Choroid plexus epithelial cell (primary cell): ENCODE measurements at places on chromosomes 16 and 17.
A peak's percentile ranks its signal among the peaks of the same experiment; 100 is the strongest.

- DNase-seq: no peak
Measured at GRCh38 chr16:12416136-12416787, 387.4 kb downstream of the CPPED1 start.

DNA sequence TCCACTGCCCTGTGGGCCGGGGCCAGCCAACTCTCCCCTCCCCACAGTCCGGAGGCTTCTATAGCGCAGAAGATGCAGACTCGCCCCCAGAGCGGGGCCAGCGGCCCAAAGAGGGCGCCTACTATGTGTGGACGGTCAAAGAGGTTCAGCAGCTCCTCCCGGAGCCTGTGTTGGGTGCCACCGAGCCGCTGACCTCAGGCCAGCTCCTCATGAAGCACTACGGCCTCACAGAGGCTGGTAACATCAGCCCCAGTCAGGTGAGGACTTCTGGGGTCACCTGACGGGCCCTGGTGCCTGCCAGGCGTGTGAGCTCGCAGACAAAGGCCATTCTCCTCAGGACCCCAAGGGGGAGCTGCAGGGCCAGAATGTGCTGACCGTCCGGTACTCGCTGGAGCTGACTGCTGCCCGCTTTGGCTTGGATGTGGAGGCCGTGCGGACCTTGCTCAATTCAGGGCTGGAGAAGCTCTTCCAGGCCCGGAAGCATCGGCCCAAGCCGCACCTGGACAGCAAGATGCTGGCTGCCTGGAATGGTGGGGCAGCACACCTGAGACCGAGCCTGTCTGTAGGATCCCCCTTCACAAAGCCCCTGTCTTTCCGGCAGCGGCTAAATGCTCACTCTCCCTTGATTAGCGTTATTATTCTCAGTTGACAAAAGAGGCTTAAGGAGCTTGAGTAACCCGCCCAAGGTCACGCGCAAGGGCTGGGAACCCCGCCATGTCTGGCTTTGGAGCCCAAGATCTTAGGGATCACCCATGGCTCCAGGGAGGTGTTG lies 3.9 kb downstream of the SPATA20 start:
- peak; percentile 95 for DNase-seq

DNA sequence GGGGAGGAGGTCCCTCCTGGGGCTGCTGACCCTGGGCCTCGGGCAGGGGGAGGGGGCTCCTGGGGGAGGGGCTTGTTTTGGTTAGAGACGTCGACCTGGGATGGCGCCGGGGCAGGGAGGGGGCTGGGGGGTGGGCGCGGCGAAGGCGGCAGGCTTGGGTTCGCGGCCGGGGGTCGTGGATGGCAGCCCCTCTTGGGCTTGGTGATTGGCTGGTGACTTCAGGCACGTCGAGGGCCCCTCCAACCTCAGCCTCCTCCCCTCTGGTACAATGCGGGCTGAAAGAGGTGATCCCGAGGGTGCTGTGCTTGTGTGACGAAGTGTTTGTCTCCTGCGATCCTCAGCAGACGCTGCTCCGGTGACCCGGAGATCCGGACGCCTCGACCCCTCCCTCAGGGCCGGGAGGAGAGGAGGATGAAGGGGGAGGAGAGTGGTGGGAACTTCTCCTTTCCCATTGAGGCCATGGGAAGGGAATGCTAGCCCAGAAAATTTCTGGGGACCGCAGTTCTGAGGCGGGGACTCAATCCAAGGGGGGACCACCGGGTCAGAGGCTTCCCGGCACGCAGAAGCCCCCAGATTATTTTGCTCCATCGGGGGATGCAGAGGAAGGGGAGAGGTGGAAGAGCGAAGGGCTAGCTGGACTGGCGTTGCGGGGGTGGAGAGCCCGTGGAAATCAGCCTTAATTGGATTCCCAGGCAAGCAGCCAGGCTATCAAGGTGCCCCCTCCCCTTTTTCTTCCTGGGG lies 43.9 kb downstream of the RAI1 start:
- DNase-seq: no peak

DNA sequence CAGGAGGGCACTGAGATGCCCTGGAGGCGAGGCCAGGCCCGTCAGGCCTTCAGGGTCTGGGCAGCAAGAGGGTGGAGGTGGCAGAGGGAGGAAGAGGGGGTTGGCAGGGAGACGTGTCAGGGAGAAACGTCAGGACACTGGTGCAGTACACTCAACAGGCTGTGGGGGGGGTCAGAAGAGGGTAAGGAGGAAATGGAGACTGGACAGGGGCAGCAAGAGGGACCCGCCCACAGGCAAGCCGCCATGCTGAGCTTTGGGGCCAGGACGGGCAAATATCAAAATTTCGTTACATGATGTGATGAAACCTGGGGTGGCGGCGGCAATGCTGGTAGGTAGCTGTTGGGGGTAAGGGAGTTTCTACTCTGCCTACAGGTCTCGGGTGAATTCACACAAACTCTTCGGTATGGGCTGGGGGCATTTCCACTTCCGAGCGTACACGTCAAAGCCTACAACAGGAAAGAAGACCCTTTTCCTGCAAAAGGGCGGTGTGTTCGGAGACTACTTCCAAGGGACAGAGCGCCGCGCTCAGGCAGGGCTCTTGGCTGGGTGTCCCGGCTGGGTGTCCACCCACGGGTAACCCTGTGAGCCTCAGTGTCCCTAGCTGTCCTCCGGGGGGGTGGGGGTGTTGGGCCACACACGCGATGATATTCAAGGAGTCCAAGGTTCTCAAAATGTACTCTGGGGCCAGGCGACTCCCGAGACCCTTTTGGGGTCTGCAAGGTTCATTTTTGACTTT lies 43.3 kb upstream of the ATP2A3 start:
- no peak for DNase-seq

- DNase-seq: peak; percentile 26
Measured at GRCh38 chr16:2584729-2585650, 47.2 kb downstream of the PDPK1 start.

DNA sequence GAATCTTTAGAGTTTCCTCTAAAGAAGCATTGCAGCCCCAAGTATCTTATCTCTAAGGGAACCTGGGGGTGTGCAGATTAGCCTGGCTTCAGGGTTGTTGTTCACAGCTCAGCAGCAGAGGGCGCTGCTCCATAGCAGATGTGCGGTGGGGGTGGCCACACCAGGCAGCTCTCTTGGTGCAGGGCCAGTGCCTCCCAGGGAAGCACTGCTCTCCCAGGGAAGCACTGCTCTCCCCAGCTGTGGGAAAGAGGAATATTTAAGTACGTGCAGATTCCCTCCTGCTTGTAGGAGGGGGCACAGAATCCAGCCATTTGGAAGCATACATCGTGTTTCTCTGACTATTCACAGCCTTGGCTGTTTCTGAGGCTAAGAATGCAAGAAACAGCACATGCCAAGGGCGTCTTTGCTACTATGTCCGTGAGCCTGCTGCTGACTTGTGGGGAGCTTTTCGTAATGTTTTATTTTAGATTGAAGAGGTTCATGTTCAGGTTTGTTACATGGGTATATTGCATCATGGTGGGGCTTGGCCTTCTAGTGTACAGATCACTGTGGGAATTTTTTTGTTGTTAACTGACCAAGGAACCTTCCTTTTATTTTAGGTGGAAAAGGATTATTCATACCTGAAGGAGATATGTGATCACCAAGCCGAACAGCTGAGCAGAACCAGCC lies 217.8 kb downstream of the SPECC1 start:
- DNase-seq: peak; percentile 87

DNA sequence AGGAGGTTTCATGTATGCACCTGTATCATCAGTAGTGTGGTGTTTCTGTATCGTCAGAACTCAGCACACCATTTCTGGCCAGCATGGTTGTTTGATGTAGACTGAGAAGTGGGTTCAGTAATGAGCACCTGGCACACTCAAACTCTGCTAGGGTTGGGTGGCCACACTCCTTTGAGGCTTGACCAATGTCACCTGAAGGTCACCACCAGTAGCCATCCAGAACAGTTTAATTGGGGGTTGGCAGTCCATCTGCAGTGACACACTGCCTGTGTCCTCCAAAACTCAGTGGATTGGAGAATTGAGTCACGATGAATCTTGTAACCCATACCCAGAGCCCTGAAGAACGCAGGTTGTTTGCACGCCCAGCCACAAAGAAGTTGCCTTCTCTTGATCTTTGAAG lies 86.8 kb upstream of the HSBP1 start:
- no peak for DNase-seq

GRCh38 chr17:66689221-66689620 lies 145.7 kb upstream of the CACNG5 start:
- DNase-seq: no peak
